ENCODE measurements at places on chromosomes 6 and 20.
A peak's percentile ranks its signal among the peaks of the same experiment; 100 is the strongest.

GRCh38 chr6:33390173-33390572, 1.4 kb upstream of the KIFC1 start:
- DNase-seq, result no peak

DNA sequence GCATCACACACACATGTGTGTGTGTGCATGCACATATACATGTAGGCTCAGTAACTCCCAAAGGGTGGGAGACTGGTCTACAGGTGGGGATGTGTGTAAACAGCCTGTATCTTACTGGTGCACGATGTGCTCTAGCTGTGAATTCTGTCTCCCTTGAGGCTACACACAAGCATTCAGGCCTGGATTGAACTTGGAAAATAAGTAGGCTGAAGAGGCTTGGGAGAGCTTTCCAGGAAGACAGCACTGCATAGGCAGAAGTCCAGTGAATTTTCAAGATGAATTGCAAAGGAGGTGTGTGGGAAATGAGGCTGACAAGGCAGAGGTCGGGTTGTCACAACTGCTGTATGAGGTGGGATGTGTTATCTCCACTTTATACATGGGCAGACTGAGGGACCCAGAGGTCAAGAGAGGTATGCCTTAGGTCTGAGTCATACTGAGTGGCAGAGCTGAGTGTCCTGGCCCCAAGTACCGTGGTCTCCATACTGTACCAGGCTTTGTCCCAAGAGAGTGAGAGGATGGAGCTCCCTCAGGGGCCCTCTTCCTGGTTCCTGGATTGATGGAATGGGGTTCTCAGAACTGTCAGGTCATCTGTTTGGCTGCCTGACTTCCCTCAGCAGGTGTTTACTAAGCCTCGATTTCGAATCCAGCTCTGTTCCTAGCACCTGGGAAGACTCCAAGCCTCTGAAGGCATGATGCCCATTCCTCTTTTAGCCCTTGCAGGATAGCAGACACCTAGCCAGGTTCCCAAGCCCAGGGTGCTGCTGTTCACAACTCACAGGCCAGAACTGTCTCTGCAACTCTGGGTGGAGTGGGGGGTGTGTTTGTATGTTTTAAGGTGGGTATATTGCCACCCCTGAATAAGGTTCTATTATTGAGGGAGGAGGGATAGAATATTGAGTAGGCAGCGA, 14.4 kb downstream of the SNPH start:
- DNase-seq, result no peak

DNA sequence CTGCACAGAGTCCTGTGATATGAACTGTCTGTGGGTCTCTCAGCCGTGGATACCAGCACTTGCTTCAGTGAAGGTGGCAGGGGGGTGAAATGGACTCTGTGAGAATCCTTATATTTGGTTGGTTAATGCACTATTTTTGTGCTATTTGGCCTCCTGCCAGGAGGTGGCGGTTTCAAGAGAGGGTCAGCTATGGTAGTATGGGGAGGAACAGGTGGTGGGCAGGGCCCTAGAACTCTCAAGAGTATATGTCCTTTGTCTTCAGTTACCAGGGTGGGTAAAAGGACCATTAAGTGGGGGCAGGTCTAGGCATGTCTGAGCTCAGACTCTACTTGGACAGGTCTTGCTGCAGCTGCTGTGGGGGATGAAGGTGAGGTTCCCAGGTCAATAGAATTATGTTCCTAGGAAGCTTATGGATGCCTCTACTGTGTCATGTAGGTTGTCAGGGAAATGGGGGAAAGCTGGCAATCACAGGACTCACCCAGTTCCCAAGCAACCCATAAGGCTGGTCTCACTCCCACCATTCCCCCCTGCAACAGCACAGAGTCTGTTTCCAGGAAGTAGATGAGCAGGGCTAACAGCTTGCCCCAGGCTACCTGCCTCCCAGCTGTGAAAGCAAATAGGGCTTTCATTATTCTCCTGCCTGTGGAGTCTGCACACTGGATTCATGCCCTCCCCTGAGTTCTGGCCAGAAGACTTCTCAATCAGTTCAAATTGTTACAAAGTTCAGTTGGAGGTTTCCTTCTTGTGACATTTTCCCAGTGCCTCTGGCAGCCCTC, 56.8 kb upstream of the PHIP start:
- no peak for DNase-seq

- no peak for DNase-seq
Measured at GRCh38 chr20:59576216-59576953, 28.0 kb upstream of the PHACTR3 start.

DNA sequence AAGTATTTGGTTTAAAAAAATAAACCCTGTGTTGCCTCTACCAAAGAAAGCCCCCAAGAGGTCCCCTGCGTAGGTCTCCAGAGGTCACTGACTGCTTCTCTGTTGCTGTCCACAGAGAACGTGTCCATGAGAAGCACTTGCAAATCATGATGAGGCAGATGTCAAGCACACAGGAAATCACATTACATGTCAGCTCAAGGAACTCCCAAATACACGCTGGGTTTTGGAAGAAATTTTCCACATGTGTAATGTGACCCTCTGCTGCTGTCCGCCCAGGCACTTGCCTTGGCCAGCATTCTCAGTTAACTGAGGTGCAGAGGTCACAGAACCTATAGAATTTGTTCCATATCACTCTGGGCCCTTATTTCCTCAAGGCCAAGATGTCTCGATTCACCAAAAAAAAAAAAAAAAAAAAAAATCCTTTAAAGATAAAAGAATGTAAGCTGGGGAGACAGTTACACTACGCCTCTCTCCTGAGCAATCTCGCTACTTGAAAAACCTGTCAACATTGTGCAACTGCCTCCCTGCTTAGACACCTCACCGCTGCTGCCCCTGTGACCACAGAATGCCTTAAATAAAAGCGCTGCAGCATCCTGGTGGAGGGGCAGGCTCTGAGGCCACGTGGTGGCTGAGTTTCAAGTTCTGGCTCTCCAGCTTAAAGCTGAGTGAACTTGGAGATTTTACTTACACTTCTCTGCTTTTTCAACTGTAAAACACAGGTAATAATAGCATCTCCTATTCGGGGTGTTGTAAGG, 42.3 kb downstream of the SLC22A23 start:
- DNase-seq, result no peak

GRCh38 chr6:35016502-35017321, 124.4 kb downstream of the TCP11 start:
- DNase-seq, result no peak

DNA sequence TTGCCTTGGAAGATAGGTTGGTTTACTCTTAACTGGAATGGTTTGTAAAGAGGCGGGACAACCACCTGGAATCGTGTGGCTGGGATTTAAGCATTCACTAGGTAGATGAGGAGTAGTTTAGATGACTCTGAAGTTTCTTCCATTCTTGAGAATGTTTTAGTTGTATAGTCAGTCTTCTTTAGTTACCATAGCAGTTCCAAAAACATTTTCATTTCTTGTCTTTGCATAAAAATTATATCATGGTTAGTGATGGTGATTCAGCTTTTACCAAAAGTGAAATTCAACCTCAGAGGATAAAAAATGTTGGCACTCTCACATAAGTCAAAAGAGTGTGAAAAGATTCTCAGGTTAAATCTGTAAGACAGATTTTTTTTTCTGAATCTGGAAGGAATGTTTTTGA, 70.3 kb downstream of the SMAP1 start:
- no peak for DNase-seq

DNA sequence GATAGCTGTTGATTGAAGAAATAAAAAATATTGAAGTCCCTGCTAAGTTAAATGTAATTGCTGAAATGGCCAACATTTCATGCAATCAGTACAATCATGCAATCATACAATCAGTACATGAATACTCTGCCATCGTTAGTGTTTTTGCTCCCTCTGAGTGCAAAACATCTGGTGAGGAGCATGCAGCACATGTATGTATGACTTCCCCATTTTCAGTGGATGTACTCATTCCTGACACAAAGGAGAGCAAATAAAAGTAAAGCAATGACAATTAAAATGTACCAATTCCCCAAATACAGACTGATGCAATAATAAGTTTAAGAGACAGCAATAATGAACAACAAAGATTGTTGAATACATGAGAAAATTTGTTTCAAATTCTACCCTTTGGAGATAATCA, 140.7 kb downstream of the PLCB1 start:
- no peak for DNase-seq

GRCh38 chr6:145904391-145904790, 59.8 kb downstream of the SHPRH start:
- no peak for DNase-seq

DNA sequence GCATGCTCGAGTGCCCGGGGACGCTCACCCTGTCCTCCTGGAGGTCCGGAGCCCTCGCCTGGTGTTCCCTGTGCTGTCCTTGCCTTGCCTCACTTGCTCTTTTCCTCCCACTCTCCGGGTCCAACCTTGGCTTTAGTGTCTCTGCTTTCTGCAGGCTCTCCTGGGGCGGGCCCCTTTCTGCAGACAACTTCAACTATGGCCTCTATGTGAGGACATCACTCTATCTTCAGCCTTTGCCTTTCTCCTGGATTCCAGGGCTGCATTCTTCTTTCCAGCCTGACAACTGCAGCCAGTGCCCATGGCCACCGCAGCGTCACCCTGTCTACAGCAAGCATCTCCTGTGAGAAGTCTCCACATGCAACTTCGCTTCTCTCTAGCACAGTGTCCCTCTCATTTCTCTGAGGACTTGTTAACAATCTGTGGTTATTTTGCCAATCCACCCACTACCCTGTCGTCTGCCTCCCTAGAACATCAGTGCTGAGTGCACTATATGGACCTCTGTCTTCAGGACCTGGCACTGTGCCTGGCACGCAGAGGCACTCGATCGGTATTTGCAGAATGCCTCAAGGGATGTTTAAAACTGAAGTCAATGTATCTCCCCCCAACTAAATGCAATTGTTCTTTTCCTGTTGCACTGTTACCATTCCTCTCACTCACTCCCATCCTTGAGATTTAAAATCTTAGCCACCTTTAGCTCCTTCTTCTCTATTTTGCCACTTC, 35.9 kb downstream of the FOXC1 start:
- DNase-seq, result no peak

- DNase-seq, result peak; percentile 34
Measured at GRCh38 chr6:34671801-34672656, 24.5 kb downstream of the ILRUN start.

DNA sequence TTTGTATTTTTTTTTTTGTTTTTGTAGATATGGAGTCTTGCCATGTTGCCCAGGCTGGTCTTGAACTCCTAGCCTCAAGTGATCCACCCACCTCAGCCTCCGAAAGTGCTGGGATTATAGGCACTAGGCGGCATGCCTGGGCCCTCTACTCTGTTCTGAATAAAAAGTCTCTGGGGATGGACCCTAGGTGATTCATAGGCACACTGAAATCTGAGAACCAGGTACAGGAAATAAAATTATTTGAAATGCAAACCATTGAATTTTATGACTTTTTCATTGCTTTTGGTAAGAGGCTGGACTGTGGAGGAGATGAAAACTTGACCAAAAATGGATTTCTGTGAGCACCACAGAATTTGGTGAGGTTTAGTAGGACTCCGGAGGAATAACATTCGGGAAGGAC, 117.5 kb downstream of the PRIM2 start:
- DNase-seq, result no peak

DNA sequence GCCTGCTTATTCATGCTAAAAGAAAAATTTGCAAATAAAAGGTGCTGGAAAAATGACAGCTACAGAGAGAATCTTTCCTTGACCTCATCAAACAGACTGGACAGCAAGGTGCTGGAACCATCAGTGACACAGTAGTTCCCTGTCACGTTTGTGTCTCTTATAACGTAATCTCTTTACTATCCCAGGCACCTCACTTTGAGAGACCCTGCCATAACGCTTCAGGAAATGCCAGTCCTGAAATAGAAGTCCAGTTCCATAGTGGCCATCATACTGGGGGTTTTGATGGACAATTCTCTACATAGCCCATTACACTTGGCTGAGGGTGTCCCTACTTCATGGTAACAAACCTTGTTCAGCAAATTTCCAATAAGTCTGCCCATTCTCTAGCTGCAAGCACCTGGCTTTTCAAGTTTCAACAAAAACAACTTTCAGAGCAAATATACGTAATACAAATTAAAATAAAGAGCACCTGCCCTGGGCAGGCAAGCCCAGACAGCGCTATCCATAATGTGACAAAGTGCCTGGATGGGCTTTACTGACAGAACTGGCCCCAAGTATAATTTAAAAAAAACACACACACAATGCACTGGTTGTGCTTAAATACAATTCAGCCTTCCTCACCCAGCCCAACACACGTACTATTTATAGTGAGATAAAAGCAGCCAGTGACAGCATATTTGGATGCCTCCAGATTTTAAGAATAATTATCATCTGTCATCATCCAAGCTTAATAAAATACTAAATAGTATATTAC, 38.7 kb downstream of the CNKSR3 start:
- DNase-seq, result no peak

GRCh38 chr6:45835721-45836437, 179.8 kb downstream of the CLIC5 start:
- DNase-seq, result no peak

DNA sequence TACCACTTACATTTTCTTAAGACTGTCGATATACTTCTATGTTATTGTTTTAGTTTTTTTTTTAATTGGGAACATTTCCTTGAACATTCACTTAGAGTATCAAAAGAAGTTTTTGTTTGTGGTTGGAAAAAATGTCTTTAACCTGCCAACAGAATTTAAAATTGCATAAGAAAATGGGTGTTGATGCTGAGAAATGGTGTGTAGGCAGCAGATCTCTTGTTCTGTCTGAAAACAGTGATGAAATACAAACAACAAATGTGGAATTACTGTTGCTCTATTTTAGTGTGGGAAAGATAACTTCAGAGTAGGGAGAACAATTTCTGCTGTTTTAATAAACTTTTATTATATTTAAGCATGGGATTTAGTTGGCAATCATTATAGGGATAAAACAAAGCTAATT, 293.5 kb downstream of the CDKAL1 start:
- DNase-seq, result no peak

DNA sequence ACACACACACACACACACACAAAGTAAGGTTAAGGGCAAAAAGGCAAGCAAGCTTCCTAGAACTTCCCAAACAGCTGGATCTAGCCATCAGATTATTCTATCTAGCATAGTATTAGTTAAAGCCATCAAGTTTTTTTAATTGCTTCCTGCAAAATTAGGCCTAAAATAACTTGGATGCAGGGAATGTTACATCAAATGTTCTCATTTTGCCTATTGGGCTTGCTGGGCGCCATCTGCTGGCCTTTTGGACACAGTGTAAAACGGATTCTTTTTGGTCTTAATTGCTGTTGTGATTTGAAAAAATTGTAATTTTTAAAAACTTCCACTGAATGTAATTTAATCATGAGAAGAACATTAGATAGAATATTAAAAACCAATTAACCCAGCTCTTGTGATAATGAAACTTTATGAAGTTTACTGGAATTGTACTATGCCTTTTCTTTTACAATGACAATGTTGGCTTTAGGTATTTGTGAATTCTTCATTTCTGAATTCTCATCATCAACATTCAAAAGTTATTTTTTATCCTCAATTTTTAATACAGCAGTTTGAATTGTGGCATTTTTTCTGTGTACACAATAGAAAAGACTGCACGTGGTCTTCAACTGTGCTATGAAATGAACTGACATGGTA, 6.8 kb downstream of the MKKS start:
- no peak for DNase-seq

- DNase-seq, result no peak
Measured at GRCh38 chr6:338815-339262, 46.6 kb downstream of the DUSP22 start.

DNA sequence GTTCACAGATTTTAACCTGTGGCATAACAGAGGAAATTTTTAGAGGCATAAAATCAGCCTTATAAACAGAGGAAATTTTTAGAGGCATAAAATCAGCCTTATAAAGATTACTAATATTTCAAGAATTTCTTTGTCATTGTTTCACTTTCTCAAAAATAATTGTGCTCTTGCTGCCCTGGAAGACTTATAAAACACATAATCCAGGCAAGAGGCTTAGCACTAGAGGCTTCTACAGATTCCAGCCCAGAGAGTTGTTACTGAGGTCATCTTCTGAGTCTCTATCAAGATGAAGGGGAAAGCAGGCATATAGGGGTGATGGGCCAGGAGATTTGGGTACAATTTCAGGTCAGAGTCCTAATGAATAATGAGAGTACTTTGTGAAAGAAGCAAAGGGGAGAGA, 85.7 kb downstream of the RFPL4B start:
- no peak for DNase-seq

Data from stimulated activated CD4-positive, alpha-beta T cell treated with anti-CD3 and anti-CD28 coated beads, TNF-alpha, amount 100 ng/mL, for 1 hour (primary cell).